ENCODE measurements at places on chromosomes 3 and 15.

DNA sequence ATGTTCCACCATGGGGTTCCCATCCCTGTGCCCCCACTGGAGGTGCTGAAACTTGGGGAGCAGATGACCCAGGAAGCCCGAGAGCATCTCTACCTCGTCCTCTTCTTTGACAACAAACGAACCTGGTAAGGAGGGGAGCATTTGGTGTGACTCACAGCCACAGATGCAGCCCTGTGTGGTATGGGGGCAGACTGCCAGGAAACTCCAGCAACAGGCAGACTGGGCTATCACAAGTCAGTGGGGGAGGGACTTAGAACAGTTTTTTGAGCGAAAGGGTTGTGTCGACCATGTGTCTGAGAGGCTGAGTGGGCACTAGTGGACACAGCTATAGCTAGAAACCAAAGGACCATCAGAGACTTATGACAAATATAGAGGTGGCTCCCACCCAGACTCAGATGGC is 3.4 kb upstream of the OGG1 start:
- no peak for DNase-seq

- DNase-seq, result no peak
Measured at GRCh38 chr3:17910922-17911321, 168.5 kb upstream of the TBC1D5 start.

GRCh38 chr15:35427091-35427490 is 118.9 kb downstream of the DPH6 start:
- DNase-seq, result no peak

- DNase-seq, result no peak
Measured at GRCh38 chr15:63909819-63910437, 76.2 kb upstream of the HERC1 start.

GRCh38 chr3:15284121-15284889 is 48.1 kb downstream of the SH3BP5 start:
- DNase-seq, result no peak
